ENCODE measurements at places on chromosomes 1 and 21.
A peak's percentile ranks its signal among the peaks of the same experiment; 100 is the strongest.

DNA sequence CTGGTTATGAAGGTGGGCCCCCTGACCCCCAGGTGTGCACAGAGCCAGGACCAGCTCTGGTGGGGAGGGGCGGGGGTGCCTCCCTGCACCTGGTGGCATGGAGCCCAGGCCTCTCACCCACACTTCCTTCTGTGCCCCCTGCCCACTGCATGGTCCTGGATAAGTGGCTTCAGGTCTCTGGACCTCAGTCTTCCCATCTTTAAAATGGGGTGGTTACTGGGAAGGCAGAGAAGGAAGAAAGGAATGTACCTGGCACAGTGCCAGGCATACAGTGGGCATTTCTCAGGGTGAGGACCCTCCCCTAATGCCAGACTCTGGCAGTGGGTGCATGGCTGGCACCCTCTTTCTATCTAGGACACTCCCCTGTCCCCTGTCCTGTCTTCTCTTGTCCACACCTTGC, 7.5 kb downstream of the CLCNKA start:
- no peak for DNase-seq

DNA sequence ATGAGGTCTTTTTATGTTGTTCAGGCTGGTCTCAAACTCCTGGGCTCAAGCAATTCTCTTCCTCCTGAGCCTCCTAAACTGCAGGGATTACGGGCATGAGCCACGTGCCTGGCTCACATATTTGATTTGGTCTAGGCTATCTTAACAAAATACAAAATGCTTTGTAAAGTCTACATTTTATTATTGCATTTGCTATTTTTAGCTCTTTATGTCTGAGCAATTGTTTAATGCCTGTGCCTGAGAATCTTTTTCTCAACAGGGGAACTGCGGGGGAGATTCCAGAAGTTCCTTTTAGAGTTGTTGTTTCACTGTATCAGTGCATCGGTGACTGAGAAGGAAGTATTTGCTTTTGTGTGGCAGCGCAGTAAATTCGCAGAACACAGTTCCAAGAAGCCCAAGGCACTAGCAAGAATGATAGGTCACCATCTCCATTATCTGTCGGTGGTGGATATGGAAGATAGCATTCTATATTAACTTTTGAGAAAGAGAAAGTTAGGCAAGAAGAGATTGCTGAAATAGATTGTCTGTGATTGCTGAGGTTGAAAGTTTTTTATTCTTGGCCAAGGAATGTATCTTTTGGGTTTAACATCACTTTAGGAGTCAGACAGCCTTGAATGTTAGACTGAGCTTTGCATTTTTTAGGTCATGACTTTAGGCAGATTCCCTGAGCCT, 167.3 kb downstream of the PDE4B start:
- DNase-seq, result no peak

DNA sequence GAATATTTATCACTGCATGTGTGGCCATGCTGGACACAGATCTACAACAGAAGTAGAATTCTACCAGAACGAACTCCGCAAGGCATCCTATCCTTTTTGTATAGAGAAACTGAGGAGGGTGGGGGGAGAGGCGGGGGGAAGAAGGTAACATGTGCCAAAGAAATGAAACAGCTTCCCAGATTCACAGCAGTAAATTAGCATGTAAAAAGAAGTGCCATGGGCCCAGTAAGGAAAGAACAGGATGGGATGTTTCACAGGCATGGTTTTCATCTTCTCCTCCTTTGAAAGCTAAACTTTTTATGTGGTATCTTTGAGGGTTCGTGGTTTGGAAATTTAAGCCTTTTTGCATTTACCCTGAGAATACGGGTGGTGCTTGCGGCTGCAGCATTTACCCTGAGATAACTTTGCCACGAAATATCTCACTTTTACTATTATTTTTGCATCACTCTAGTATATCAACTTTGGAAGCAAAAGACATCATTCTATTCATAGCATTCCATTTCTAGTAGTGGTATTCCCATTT, 168.9 kb downstream of the TPR start:
- DNase-seq, result no peak

- DNase-seq, result peak; percentile 93
These were observed at the start of gene COL11A1 for GRCh38 chr1:103108376-103109150. TSS of gene COL11A1 (minus strand) at chr1:103108522. CDS start at chr1:103108178, 344 bp downstream.

GRCh38 chr1:114609826-114610225, 28.4 kb upstream of the BCAS2 start:
- no peak for DNase-seq

GRCh38 chr1:77281491-77282186, at the start of gene AK5:
TSS of gene AK5 (plus strand) at chr1:77282019. CDS start at chr1:77282314, 295 bp downstream.
- DNase-seq, result no peak

DNA sequence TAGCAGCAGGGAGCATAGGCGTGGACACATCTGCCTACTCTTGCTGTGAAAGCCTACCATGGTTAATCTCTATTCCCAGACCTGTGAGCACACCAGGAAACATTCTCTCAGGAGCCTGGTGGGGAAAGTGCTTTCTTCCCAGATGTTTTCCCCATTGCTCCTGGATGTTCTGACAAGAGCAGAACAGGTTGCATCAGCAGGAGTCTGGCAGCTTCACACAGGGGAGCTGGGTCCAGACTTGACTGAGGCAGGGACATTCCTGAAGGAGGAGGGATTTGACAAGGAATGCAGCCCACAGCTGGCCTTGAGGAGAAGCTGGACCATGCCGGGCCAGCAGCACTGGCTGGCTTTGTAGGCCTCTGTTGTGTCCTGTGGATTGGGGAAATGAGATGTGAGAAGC, 21.0 kb upstream of the ARTN start:
- DNase-seq, result peak; percentile 91

- peak; percentile 89 for DNase-seq
These were observed 49.4 kb upstream of the PARP1 start for GRCh38 chr1:226457307-226457712.

- DNase-seq, result no peak
These were observed 20.8 kb downstream of the KCNJ15 start for GRCh38 chr21:38277501-38278131.

DNA sequence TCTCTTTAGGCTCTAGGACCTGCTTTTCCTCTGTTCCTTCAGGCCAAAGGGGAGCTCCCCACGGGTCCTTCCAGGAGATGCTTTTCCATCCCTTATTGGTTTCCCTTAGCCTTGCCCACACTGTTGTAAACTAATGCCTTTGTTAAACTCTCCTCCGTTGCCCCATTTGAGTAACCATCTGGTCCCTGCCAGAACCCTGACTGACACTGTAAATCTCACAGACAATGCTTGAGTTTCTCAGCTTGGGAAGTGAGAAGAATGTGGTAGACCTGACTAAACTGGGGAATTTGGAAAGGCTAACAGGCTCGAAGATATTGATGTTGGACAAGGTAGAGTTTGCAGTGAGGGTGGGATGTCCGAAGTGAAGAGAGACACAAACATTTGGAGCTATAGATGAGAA, 11.4 kb downstream of the AKNAD1 start:
- no peak for DNase-seq

DNA sequence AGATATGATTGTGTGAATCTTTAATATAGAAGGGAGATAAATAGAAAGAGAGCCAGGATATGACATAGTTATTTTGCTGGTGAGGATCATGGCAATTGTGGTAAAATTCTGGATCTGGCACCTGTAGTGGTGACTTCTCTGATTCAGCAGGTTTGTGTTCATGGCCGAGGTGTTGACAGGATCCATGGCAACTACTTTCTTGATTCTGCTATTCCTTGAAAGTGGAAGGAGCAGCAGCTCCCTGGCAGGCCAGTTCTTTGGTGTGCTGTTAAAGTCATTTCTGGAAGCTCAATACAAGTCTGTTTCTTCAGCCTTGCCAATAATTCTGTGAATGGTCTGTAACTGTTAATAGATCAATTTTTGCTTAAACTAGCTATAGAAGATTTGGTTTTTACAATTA, 33.4 kb downstream of the RGS4 start:
- no peak for DNase-seq

DNA sequence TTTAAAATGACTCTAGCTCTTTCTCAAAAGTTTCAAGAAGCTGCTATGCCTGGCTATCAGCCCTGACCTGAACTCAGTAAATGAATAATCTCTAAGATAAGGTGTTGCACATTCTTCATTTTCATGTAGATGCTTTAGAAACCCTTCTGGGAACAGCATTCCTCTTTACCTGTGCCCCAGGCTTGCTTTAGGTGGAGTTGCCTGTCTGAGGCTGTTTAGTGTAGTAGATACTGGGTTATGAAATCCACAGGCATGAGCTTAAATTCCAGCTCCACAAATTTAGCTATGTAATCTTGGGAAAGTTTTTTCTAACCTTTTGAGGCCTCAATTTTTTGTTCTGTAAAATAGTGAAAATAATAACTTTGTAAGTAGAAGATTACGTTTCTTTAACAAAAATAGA, 41.6 kb downstream of the ATP6V1G3 start:
- no peak for DNase-seq

DNA sequence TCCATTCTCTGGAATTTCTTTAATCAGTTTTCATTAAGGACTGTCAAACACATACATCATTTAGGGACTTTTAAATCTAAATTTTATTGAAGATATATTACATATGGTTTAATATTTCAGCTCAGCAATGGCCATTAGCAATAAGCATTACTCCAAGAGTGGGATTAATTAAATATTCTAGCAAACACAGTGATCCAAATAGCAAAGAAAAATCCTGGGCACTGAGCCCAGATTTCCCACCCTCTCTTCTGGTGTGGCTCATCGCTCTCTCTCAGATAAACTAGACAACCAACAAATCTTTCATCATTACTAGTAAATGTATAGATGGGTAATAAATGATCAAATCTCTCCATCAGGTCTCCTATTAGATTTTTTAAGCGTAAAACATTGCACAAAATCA, 53.5 kb upstream of the FOXD3 start:
- DNase-seq, result no peak

- no peak for DNase-seq
These were observed 174.1 kb downstream of the ROR1 start for GRCh38 chr1:63947904-63948303.

DNA sequence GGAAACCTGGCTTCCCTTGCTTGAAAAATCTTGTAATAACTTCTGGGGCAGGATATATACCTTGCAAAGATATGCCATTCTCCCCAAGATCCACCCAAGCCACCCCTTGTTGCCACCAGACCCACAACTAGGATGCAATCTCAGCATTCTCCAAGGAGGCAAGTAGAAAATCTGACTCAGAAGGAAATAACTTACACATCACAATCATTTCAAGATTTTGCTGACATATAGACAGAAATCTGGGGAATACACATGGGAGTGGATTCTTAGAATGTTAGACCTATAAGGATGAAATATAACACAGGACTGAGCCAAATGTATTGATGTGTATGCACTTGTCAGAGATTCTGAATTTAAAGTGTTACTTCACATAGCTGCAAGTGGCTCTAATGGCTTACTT, 14.8 kb upstream of the ZDHHC18 start:
- DNase-seq, result no peak

- DNase-seq, result peak; percentile 57
These were observed 521 bp upstream of the CDC7 start for GRCh38 chr1:91499904-91500755.

DNA sequence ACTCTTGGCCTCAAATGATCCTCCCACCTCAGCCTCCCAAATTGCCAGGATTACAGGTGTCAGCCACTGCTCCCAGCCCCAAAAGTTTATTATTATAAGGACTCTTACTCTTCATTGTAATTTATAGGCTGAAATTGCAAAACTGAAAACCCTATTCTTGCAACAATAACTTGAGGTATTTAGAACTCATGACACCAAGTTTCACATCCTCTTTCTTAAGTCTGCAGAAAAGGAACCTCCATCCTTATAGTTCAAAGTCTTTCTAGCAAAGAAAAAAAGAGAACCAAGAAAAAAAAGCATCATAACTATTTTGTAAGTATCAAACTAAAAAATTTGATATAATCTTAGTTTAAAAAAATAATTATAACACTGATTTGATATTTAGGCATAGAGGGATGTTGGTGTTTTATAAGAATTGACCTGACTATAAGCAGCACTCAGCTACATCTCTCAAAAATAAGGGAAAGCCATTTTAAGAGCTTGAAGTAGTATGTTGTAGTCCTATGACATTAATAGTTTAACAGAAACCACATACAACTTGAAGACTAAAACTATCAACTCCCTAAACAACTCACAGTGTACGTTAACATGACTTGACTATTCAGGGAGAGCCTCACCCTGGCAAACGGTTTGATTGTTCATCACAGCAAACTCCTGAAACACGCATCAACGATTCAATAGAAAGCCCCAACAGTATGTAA, 122.4 kb downstream of the AKT3 start:
- no peak for DNase-seq

GRCh38 chr1:6668503-6668902, 33.1 kb downstream of the DNAJC11 start:
- DNase-seq, result no peak

GRCh38 chr1:185398022-185398421, 81.0 kb upstream of the IVNS1ABP start:
- DNase-seq, result no peak

DNA sequence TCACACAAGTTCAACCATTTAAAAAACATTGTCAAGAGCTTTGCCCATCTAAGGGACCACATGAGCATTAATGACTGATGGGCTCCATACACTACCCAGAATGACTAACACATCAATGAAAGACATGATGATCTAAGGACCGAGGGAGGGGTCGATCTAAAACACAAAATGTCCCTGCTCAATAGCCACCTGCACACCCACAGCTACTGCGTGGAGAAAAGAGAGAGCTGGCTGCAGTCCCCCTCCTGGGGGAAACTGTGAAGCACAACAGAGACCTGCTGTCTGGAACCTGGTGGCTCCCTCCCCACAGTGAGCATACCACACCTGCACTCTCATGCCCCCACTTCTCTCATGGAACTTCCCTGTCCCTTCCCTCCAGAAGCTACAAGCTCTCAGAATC, 130.1 kb upstream of the ERG start:
- DNase-seq, result no peak

- DNase-seq, result no peak
These were observed 49.7 kb upstream of the HSD17B7 start for GRCh38 chr1:162740755-162741154.

All from endodermal cell (in vitro differentiated cells).